ENCODE measurements at places on chromosomes 3 and 15. TPM values are rescaled to one million over a fixed set of nuclear protein-coding genes. Genes with fewer than 3 reads are reported as not detected.

DNA sequence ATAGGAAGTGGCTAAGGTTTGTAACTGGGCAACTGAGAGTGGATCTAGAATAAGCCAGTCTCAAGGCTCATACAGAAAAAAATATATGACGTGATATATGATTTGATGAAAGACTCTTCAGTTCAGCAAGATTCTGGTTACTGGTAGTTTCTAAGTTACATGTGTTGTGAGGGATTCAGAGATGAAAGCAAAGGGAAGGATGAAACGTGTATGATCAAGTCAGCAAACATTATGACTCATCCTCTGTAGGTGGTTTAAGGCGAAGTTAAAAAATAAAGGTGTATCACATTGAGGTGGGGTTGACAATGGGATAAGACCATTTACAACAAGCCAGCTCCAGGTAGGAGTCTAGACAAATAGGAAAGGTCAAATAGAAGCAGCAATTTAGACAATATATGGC is 16.2 kb downstream of the TERC start:
- H3K4me1 ChIP-seq: no peaks in the 10 kb centered on the region
- DNase-seq: no peak
- H3K36me3 ChIP-seq: no peaks in the 10 kb centered on the region

UROC1 gene
- not detected for total RNA-seq

DNA sequence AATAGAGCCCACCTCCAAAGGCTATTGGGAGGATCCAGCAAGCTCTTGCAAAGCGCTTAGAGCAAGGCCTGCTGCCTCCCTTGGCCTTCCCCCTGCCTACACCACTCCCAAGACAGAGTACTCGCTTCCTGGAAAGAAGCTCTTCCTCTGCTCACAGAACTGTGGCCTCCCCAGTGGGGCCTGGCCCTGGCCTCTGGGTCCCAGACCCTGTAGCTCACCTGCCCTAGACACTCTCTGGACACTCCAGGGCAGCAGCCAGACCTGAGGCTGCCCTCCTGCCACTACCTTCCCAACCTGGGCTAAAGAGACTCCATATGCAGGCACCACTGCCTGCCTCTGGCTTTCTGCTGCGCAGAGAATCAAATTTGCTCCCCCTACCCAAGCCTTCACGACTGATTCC is 49.9 kb downstream of the GRIP2 start:
- no peak overlapping the region for H3K4me3 ChIP-seq
- no peak overlapping the region for H3K27ac ChIP-seq
- peaks cover 31% of the 10 kb centered on the region for H3K36me3 ChIP-seq
- no peak for DNase-seq
- no peaks in the 10 kb centered on the region for H3K27me3 ChIP-seq

- no peak overlapping the region for H3K4me3 ChIP-seq
- peaks cover 11% of the 10 kb centered on the region for H3K4me1 ChIP-seq
- H3K36me3 ChIP-seq: peaks cover 7% of the 10 kb centered on the region
- DNase-seq: peak; percentile 56
- H3K27me3 ChIP-seq: no peaks in the 10 kb centered on the region
- H3K27ac ChIP-seq: no peak overlapping the region
These were observed 37.0 kb downstream of the FEM1B start for GRCh38 chr15:68314563-68314962.

- H3K27me3 ChIP-seq: no peaks in the 10 kb centered on the region
- no peak overlapping the region for H3K4me3 ChIP-seq
- no peak for DNase-seq
- H3K27ac ChIP-seq: no peak overlapping the region
- no peaks in the 10 kb centered on the region for H3K4me1 ChIP-seq
These were observed 367.4 kb downstream of the IL20RB start for GRCh38 chr3:137325170-137325569.

CASR gene
- total RNA-seq: not detected

GRCh38 chr3:136789976-136790375 is 28.9 kb upstream of the SLC35G2 start:
- H3K27me3 ChIP-seq: no peaks in the 10 kb centered on the region
- DNase-seq: no peak
- no peak overlapping the region for H3K27ac ChIP-seq
- H3K4me1 ChIP-seq: peaks cover 15% of the 10 kb centered on the region
- H3K36me3 ChIP-seq: no peaks in the 10 kb centered on the region

- 0 out of 2 replicates have a peak, but pooled peaks cover 2% of the 10 kb centered on the region for H3K27me3 ChIP-seq
- H3K4me1 ChIP-seq: 0 out of 2 replicates have a peak, but pooled peaks cover under 1% of the 10 kb centered on the region
- H3K36me3 ChIP-seq: no peaks in the 10 kb centered on the region
- H3K4me3 ChIP-seq: no peak overlapping the region
- no peak overlapping the region for H3K27ac ChIP-seq
These were observed 45.4 kb downstream of the ZDHHC19 start for GRCh38 chr3:196165850-196166249.

OR4F15 gene
- 0.28 TPM for total RNA-seq

ZBED2 gene
- 0.72 TPM for total RNA-seq

GRCh38 chr3:168524129-168524528 is 428.4 kb upstream of the GOLIM4 start:
- H3K4me3 ChIP-seq: no peak overlapping the region
- H3K4me1 ChIP-seq: no peaks in the 10 kb centered on the region
- no peak for DNase-seq
- no peaks in the 10 kb centered on the region for H3K27me3 ChIP-seq

GRCh38 chr15:73127302-73127936 is 75.2 kb downstream of the NEO1 start:
- H3K36me3 ChIP-seq: no peaks in the 10 kb centered on the region
- no peaks in the 10 kb centered on the region for H3K4me1 ChIP-seq
- H3K27ac ChIP-seq: no peak overlapping the region
- DNase-seq: peak; percentile 30
- H3K4me3 ChIP-seq: no peak overlapping the region

GRCh38 chr3:36697229-36698001 is 66.9 kb downstream of the DCLK3 start:
- H3K27ac ChIP-seq: no peak overlapping the region
- H3K36me3 ChIP-seq: no peaks in the 10 kb centered on the region
- DNase-seq: no peak
- H3K27me3 ChIP-seq: no peaks in the 10 kb centered on the region
- H3K4me1 ChIP-seq: peaks cover 3% of the 10 kb centered on the region

GRCh38 chr3:146067048-146067447 is 93.9 kb downstream of the PLOD2 start:
- peaks cover 5% of the 10 kb centered on the region for H3K36me3 ChIP-seq
- no peaks in the 10 kb centered on the region for H3K4me1 ChIP-seq
- H3K4me3 ChIP-seq: no peak overlapping the region
- H3K27ac ChIP-seq: no peak overlapping the region
- H3K27me3 ChIP-seq: no peaks in the 10 kb centered on the region
- peak; percentile 90 for DNase-seq

DNA sequence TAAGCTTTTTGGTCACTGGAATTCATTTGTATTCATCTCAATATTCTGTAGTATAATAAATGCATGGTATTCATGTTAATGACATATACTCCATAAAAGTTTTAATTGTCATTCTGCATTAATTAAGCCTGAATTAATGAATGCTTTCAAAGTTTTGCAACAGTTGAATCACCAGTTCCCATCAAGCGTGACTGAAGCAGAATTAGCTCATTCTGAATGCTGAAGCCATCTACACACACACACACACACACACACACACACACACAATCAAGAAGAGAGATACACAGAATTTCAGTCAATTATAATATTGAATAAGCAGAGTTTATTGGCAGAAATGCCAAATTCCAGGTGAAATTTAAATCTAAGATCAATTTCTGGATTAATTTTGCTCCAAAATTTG is 252.1 kb upstream of the KCNMB2 start:
- H3K27ac ChIP-seq: no peak overlapping the region
- no peak overlapping the region for H3K4me3 ChIP-seq
- H3K4me1 ChIP-seq: no peaks in the 10 kb centered on the region
- H3K36me3 ChIP-seq: no peaks in the 10 kb centered on the region
- H3K27me3 ChIP-seq: no peaks in the 10 kb centered on the region

AADACL2 gene
- not detected for total RNA-seq
